Coronary artery (tissue), 2 donors: ENCODE measurements at places on chromosomes 7 and 10.

- no peak for DNase-seq
Observed at GRCh38 chr10:69234447-69234846, 14.3 kb downstream of the HKDC1 start.

- DNase-seq, result no peak
Observed at GRCh38 chr7:16014031-16014430, 327.5 kb upstream of the MEOX2 start.

DNA sequence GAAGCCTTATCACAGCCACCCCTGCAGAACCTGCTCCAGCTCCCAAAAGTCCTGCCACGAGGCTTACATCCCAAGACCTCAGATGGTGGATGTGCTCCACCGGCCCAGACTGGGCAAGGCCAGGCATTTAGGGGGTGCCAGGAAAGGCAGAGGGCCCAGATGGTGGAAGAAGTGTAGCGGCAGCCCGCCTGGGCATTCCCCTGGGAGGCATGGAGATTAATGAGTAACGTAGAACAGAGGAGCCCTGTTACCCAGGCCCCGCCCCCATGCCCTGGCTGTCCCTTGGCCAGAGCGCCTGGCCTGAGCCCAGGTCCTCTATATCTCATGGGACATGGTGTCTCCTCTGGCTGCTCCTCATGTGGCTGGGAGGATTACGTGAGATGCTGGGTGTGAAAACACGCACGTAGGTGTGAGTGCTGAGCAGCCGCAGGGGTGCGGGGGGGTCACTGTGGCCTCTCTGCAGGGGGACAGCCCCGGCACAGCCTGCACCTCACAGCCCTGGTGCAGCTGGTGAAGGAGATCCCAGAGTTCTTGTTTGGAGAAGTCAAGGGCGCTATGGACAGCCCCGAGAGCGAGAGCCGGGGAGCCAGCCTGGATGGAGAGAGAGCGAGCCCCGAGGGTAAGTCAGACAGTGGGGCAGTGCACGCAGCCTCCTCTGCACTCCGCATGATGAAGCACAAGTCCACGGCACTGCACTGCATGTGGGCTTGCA lies 52.9 kb downstream of the ZNF467 start:
- peak; percentile 69 for DNase-seq

DNA sequence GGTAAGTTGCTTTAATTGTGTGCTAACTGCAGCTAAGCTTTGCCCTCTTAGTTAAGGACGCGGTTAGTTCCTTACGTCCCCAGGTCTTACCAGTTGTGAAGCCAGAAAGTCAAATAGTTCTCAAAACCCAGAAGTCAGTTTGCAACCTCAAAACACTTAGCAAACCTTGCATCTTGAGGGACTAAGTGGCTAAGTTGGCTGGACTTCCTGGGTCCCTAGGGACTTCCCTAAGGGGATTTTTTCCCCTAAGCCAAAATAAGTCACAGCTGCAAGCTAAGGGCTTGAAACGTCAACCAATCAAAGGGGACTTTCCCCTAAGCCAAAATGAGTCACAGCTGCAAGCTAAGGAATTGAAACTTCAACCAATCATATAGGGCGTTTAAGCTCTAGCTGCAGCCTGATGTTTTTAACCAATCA lies 36.2 kb upstream of the HECW1 start:
- DNase-seq, result no peak

GRCh38 chr10:76559892-76560220 lies 1077.8 kb downstream of the KCNMA1 start:
- DNase-seq, result no peak

DNA sequence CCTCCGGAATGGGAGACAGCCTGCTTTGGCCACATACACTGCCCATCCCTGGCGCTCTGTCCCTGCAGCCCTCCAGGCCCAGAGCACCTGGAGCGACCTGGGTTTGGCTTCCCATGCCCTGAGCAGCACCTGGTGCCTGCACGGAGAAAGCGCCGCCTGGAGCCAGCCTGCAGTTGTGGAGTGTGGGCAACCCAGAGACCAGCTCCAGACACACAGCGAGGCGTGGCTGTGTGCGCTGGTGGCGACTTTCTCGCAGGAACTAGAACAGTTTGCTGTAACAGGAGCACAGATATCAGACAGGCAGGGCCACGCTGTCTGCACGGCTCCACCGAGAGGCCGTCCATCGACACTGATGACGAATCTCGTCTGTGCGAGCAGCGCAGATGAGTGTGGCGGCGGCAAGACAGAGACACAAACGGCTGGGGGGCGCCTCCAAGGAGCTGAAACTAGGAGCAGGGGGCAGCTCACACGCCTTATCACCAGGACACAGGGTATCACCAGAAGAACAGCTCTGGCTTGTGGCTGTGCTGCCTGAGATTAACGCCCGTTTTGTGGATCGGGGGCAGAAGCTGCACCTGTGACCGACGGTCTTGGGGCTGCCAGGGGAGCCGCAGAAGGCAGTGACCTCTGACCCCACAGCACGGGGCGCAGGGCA lies 275.3 kb downstream of the DNAJB6 start:
- no peak for DNase-seq

GRCh38 chr7:32515890-32516550 lies 20.7 kb downstream of the AVL9 start:
- no peak for DNase-seq

GRCh38 chr7:45407730-45408408 lies 166.3 kb upstream of the ADCY1 start:
- DNase-seq, result no peak

DNA sequence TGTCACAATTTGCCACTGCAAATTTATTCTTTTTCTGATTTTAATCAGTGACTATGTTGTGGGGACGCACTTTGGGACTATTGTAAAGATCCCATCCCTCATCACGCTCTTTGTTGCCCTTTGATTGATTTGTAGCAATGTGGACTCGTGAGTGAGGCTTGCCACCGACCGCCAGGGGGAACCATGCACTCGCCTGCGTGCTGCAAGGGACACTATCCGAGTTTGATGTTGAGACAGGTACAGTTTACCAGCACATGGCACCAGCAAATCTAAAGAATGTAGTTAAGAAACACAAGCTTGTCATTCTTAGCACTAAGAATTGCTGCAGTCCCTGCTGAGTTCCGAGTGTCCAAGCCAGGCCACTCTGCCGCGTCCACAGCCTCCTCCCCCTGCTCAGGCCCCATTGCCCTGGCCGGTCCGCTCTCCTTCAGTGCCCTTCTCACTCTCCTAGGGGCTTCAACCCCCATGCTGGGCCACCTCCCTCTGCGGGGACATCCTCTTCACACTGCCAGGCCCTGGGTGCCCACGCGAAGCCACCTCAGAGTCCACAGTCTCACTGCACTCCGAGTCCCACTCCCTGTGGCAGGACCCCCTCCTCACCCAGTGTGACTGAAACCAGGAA lies 2.0 kb upstream of the SFTPA2 start:
- DNase-seq, result no peak

DNA sequence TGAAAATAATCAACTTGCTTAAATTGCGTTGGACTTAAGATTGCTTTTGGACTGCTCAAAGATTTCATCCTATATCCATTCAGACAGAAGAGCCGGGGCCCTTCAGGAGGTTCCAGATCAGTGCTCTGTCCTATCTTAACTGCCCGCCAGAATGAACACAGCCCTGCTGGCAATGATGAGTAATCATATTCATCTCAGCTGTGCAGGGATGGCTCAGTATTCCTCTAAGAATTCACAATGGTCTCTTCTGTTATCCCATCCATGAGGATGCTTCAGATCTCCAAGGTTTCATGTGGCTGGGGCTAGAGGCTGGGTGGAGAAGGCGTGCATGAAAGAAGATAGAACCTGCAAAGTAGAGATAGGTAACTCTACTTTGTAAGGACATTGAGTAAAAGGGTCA lies 80.0 kb upstream of the NPVF start:
- DNase-seq, result no peak

GRCh38 chr7:123797673-123798531 lies 47.1 kb upstream of the HYAL4 start:
- DNase-seq, result no peak

DNA sequence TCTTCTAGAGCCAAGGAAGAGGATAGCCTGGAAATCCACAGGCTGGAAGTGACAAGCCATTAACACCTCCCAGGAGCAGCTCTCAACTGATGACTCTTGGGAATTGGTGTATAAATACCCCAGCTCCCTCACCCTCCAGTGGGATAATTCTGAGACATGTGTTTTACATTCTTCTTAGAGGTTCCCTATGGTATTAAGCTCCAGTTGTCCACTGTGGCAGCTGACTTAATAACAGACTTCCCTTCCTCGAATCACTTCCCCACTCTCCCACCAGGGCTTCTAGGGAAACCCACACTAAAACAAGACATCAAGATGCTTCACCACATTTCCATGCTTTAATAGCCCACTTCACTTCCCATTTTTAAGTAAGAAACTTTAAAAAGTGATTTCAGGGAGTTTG lies 47.2 kb downstream of the FAM107B start:
- DNase-seq, result no peak

GRCh38 chr7:101411508-101411874 lies 48.8 kb downstream of the COL26A1 start:
- DNase-seq, result no peak

- no peak for DNase-seq
Observed at GRCh38 chr10:90579602-90580242, 278.1 kb downstream of the HTR7 start.
